ENCODE measurements at places on chromosomes 1 and 21.

DNA sequence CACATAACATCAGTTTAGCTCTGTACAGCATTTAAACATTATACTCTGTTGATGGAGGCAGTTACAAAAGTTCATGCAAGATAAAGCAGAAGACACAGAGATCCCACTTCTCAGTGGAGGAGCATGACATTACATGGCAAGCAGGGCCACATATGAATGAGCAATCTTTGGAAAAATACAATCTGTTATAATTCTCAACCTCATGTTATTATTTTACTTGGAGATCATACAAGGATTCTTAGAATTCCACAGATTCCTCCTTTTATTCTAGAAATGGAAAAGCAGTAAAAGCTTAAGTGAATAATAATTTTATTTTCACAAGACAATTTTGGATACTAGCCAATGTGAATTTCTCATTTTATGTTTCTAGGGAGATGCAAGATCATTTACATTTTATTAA is 66.6 kb downstream of the IFI44 start:
- no peak for DNase-seq

DNA sequence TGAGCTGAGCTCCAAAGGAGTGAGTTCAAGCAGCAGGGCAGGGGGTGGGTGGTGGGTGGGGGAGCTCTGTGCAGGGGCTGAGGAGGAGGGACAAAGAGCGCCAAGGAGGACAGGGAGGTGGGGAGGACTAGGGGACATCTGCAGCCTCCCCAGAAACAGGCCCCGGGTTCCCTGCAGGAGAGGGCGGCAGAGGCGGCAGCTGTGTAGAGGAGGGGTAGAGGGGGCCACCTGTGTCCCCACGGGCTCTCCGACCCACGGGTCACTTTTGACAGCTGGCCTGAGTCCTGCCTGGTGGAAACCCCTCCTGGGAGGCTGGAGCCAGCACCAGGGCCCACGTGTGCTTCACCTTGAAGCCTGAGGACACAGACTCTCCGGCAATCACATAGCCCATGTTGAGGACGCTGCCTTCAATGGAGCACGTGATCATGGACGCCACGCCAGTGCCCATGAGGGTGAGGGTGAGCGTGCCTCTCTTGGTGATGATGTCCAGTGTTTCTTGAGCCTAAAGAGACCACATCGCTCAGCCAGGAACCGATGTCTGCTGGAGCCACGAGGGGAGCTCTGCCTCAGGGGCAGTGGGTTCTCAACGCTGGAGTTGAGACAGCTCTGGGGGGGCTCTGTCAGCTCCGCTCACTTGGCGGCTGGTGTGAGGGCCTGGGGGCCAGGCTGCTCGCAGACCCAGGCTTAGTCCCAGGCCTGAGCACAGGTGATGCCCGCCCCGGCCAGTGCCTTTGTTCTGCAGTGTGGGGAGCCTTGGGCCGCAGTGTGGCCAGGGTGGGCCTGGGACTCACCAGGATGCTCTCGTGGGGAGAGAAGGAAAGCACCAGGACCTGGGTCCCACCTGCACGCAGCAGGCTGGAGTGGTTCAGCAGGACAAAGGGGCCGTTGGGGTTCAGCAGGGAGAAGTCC is 6.6 kb upstream of the TMEM52 start:
- no peak for DNase-seq

DNA sequence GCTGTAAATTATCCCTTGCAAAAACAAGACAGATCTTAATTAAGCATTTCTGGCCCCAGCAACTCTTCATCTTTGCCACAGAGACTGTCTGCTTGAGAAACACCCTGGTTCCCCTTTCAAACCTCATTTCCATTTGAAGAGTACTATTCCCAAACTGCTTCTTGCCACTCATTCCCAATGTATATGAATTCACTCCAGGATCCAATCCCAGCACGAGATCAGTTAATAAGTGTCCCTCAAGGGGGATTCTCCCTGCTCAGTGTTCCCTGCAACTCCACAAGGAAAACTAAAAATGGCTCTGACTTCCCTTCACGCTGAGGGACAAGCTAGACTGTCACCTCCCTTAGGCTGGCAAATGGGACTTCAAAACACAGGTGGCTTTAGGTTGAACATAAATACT is 173.2 kb downstream of the SIPA1L2 start:
- DNase-seq, result no peak

DNA sequence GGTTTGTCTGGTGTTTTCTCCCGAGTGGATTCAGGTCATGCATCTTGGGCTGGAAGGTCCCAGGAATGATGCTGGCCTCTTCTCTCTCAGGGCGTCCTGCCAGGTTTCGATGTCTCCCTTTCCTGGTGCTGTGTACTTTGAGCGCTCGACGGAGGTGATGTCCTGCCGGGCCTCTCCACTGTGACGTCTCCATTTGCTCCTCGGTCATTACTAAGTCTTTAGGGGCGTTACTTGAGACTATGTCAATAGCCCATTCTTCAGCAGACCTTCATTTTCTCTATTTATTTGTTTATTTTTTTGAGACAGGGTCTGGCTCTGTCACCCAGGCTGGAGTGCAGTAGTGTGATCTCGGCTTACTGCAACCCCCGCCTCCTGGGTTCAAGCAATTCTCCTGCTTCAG is 37.2 kb upstream of the TNFRSF1B start:
- DNase-seq, result no peak

GRCh38 chr1:23576338-23577055 is 17.2 kb upstream of the ID3 start:
- no peak for DNase-seq

DNA sequence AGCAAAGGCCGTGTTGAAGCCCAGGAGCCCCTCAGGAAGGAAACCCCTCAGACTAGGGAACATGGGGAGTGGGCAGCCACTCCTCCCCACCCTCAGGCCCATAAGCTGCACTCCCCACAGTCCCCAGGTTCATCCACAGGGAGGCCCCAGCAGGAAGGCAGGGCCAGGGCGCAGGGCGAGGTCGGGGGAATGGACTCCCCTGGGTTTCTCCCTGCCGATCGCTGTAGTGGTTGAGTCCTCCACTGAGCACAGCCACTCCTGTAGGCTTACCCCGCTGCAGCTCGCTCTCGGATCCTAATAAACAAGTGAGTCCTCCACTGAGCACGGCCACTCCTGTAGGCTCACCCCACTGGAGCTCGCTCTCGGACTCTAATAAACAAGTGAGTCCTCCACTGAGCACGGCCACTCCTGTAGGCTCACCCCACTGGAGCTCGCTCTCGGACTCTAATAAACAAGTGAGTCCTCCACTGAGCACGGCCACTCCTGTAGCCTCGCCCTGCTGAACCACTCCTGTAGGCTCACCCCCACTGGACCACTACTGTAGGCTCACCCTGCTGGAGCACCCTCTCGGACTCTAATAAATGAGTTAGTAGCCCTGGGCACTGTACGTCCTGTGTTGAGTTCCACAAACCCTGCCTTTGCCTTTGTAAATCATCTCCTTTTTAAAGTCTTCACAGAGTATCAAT is 16.2 kb upstream of the COL18A1 start:
- DNase-seq, result no peak

DNA sequence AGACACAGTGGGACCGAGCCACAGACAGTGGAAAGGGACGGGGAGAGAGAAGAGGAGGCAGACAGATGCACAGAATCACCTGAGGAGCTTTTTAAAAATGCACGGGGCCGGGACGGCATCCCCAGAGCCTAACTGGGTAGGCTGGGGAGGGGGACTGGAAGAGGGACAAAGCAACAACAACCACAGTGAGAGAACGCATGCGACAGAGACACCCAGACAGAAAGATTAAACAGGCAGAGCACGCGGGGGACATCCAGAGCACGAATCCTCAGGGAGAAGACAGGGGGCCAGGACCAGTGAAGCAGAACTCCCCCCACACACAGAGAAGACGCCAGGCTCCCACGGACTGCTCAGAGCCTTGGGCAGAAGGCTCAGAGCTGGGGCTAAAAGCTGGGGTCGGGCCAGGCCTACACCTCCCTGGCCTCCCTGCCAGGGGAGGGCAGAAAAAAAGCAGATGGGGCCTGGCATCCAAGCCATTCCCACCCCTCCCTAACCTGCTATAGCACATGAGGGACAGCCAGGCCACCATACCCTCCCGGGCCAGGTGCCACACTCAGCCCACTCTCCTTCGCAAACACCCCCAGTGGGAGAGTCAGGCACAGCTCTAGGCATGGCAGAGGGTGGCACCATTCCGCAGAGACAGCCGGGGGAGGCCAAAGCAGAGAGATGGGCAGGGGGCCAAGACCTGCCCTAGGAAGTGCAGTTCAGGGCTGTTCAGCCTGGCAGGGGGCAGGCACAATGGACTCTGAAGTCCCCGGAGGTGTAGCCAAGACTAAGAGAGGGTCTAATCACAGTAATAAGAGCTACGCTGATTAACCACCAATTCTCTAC is 29.8 kb upstream of the COL16A1 start:
- no peak for DNase-seq

- no peak for DNase-seq
Measured at GRCh38 chr21:15539376-15539775, 190.4 kb upstream of the USP25 start.

Data from endothelial cell (in vitro differentiated cells).